ENCODE measurements at places on chromosomes 5 and 9.
A peak's percentile ranks its signal among the peaks of the same experiment; 100 is the strongest.

DNA sequence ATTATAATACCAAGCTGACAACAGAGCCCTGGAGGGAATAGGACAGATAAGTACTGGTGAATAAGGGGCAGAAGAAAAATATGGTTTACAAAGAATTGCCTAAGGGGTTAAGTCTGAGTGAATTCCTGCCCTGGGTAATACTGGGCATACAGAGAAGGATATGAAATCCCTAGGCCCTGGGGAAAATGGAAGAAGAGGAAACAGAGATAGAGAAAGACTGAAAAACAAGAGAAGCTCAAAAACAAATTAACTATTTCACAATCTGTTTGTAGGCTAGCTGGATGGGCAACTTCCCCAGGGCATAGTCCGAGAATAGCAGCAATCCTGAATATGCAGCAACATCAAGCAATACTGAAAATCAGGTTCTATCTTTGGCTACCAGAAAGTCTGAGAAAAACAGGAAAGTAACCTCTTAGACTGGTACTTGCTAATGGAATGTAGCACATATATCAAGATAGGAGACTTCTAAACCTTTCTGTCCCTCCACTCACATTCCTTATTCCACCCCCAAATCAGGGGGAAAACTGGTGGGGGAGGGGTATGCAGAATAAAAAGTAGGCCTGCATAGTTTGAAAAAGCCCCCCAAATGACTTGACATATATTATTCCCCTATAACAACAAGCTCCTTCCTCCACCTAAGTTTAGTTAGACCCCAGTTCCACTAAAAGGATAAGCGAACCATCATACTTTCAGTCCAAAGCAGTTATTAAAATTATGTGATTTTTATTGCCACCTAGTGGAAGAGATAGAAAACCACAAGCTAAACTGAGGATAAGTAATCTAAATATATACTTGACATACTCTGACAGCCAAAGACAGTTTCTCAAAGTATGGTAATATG, 20.6 kb downstream of the SLC38A9 start:
- DNase-seq = peak; percentile 36

- DNase-seq = no peak
These were observed 19.0 kb upstream of the N4BP3 start for GRCh38 chr5:178094345-178094744.

- no peak for DNase-seq
These were observed 2.6 kb upstream of the UAP1L1 start for GRCh38 chr9:137074657-137075274.

- DNase-seq = no peak
These were observed 87.1 kb downstream of the DIRAS2 start for GRCh38 chr9:90555351-90556057.

DNA sequence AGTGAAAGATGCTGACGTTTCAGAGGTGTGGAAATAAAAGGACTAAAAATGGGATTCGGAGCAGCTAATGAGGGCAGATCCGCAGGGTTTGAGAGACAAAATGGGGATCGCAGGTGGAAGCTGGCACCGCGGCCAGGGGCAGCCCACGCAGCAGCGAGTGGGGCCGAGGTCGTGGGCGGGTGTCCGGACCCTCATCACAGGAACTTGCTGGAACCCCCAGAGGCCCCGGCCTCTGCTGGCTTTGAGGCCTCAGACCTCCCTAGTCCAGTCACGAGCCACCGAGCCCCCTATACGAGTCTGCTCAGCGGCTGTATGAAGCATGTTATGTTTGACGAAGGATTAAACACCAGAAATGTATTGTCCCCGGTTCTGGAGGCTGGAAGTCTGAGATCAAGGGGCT, 45.8 kb upstream of the FCN1 start:
- peak; percentile 38 for DNase-seq
